Stimulated activated CD4-positive, alpha-beta T cell treated with anti-CD3 and anti-CD28 coated beads, Interleukin-4, amount 100 ng/mL, for 24 hours (primary cell): ENCODE measurements at places on chromosomes 6 and 20.

GRCh38 chr20:24721891-24722568 lies 227.0 kb upstream of the CST7 start:
- no peak for DNase-seq

GRCh38 chr6:82687855-82688254 lies 324.2 kb downstream of the TPBG start:
- no peak for DNase-seq

- DNase-seq, result no peak
These were observed 45.5 kb upstream of the UNC93A start for GRCh38 chr6:167245591-167245990.

DNA sequence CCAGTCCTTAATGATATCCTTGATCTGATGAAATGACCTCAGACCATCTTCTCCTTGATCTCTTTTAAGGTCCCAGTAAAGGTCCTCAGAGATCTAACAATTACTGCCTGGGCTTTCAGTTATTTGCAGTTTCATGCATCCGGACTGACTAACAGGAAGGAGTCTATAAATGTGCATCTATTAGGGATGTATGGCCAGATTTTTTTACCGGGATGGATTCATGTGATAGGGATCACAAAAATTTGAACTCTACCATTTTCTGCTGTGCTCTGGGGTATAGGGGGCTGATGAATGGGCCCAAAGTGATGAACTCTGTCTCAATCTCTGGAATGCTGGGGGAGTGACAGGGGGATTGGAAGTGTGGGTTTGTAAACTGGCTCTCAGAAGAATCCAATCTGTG lies 36.2 kb upstream of the SCUBE3 start:
- no peak for DNase-seq

- DNase-seq, result no peak
These were observed 275.0 kb upstream of the SPTLC3 start for GRCh38 chr20:12733811-12734210.

DNA sequence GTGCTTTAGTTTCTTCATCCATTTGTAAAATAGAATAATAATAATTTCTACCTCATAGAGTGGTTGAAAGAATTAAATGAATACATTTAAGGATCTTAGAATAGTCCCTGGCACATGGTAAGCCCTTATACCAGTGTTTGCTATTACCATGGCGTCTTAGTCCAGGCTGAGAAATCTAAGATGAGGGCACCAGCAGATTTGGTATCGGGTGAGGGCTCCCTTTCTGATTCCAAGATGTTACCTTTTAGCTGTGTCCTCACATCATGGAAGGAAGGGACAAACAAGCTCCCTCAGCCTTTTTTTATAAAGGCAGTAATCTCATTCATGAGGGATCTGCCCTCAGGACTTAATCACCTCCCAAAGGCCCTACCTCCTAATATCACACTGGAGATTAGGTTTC lies 123.9 kb upstream of the FOXO3 start:
- DNase-seq, result no peak

DNA sequence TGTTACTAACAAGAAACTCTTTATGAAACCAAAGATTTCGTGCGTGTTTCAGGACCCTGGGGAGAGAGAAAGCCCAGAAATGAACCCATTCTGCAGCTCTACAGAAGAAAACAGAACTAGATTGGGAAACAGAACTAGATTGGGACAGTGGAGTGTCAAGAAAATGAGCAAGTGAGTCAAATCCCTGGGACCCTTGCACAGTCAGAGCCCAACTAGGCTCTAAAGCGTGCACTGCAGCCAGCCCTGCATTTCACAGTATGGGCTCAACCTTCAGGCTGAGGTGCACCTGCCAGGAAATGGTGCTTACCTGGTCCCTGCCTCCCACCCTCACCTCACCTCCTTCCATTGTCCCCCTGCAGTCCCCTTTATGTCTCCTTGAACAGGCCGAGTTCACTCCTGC lies 39.7 kb downstream of the BFSP1 start:
- DNase-seq, result no peak

- no peak for DNase-seq
These were observed 618.9 kb downstream of the BCKDHB start for GRCh38 chr6:80725156-80725930.

DNA sequence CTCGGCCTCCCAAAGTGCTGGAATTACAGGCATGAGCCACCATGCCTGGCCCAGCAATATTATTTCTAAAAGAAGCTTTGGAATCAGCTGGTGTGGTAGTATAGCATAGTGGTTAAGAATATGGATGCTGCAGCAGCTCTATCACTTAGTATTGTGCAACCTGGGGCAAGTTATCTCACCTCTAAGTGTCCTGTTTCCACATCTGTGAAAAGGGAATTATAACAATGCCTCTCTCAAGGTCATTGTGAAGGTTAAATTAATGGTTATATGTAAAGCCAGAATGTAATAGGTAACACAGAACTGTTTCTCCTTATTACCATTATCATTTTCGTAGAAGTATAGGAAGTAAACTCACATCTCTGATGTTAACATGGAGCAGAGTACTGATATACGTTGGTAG lies 14.2 kb downstream of the SLC17A2 start:
- DNase-seq, result no peak
